ENCODE measurements at places on chromosomes 3 and 15. TPM values are rescaled to one million over a fixed set of nuclear protein-coding genes. Genes with fewer than 3 reads are reported as not detected.
A peak's percentile ranks its signal among the peaks of the same experiment; 100 is the strongest.

- DNase-seq, result no peak
Observed at GRCh38 chr15:60411774-60412425, 14.1 kb upstream of the ANXA2 start.

The CMSS1 gene
- polyA plus RNA-seq, result 22.7 TPM

The SLC7A14 gene
- 0.48 TPM for polyA plus RNA-seq

GRCh38 chr3:81743096-81744025 lies 18.1 kb downstream of the GBE1 start:
- peak; percentile 17 for DNase-seq

The GPR15 gene
- polyA plus RNA-seq, result not detected

The MTFMT gene
- polyA plus RNA-seq, result 8.2 TPM

DNA sequence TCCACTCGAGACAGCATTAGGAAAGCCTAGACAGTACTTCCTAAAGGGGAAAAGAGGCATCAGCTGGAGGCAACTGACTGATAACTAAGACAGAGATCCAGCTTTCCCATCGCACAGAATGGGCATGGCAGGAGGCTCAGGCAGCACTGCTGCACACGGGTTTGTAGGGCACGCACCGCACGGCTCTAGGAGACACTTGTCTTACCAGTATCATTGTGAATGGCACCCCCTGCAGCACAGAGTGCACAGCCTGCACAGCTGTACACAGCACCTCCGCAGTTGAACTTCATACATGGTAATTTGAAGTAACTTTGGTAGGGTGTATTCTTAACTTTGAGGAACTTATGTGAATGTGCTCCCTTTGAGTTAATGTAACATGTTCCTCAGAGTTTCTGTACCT lies 281.6 kb downstream of the PLCL2 start:
- no peak for DNase-seq

GRCh38 chr3:121895736-121896135 lies 1.5 kb downstream of the SLC15A2 start:
- no peak for DNase-seq

GRCh38 chr15:79475306-79475705 lies 43.2 kb downstream of the MINAR1 start:
- DNase-seq, result no peak

DNA sequence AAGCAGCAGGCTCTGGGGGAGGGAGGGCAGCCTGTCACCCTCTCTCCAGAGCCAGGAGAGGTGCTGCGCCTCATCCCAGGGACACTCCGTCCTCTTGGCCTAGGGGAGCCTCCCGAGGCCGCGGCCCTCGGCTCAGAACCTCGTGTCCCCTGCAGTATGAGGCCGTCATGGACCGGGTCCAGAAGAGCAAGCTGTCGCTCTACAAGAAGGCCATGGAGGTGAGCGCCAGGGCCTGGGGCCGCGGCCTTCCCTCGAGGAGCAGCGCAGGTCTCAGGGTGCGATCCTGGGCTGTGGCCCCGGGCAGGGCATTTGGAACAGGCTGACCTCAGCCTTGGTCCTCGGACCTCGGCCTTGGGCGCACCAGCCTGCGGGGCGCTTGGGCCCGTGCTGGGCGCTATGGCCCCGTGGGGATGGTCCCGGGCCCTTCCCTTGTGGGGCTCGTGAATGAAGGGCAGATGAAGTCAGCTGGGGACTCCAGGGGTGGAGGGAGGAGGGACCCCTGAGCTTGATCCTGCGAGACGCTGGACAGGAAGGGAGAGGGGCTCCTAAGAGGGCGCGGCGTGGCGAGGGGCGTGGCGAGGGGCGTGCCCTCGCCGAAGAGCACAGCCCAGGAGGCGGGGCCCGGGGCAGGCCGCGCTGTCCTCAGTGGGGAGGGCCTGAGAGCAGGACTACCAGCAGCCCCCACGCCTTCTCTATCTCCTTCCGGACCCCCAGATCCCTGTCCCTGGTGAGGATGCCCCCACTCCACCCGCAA lies 32.9 kb downstream of the PSTPIP1 start:
- no peak for DNase-seq

- no peak for DNase-seq
Observed at GRCh38 chr3:40055361-40055760, 246.0 kb downstream of the MYRIP start.

DNA sequence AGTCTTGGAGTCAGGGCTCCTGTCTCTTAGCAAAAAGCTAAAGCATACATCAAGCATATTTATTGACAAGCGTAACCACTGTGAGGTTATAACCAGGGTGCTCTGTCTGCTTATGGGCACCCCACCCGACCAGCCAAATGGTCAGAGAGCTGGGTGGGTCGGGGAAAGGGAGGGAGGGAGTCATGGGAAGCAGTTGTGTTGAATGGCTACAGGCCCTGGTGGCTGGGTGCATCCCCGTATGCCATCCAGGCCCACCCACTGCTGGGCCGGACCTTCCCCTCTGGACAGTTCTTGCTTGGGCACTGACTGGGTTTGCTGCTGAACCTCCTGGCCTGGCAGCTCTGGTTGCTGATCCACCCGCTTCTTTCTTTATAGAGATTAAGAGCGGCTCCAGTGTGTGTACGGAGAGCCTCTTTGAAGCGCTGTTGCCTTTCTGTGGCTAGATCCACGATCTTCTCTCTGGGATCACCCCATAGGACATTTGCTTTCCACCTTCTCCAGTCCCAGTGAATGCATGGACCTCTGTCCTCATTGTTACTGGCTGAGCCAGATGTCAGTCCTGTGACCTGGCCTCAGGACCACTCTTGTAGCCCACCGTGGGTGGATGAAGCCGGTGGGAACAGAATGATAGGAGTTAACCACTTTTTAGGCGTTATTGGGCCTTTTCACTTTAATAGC lies 59.6 kb downstream of the SMAD3 start:
- DNase-seq, result no peak

GRCh38 chr3:173750095-173750494 lies 352.6 kb downstream of the NLGN1 start:
- no peak for DNase-seq

DNA sequence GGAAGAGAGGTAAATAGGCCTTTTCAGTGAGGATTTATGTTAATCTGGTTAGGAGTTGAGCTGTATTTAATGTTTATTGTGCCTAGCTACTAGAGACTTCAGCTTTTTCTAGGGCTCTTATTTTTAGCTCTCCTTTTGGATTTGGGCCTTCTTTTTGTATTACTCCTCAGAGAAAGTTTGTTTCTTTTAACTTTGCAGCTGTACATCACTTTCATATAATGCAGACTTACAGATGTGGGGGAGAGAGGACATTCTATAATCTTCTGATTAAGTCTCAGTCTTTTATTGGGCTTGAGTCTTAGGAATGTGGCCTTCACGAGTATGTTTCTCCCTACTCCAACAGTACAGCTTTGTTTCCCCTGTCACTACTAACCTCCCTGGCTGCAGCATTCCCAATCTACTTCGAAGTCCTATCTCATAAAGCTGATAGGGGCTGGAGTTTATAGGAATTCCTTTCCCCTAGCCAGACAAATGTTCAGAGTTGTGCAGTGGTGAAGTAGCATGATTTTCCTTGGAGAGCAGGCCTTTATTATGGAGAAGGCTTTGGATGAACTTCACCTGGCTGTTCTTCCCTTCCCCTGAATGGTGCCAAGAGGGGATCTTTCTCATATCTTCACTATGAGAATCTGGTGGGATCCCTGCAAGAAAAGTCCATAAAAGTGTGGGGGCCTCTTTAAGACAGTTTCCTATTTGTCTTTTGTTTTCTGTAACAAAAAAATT lies 82.2 kb upstream of the CBLB start:
- peak; percentile 49 for DNase-seq

The TERC gene
- polyA plus RNA-seq, result 0.22 TPM

DNA sequence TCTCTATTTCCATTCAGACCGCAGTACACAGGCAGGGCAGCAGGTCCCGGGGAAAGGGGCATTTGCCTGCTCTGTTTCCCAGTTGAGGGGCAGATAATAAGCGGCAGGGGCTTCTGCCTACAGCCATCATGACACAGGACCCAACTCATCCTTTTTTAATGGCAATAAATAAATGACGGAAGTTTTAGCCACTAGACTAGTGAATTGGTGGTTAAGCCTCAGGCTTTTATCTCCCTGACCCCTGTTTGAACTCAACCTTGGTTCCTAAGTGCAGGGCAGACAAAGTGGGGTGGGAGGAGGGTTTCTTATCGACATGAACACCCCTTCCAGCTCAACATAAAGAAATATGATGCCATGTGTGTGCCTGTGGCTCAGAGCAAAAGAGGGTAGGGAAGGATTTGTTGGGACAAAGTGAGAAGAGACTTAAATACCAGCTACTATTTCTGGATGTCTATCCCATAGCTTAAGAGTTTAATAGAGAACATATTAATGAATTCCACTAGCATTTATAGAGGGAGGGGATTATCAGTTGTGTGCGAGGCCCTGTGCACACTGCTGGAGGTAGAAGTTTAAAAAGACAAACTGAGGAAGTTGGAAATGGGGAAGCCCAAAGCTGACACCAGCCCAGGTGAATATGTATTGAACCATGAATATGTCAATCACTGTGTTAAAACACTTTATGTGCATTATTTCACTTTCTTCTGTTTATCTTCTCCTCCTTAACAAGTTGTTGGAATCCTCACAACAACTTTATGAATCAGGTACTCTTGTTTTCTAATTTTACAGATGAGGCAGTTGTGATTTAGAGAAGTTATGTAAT lies 939.4 kb downstream of the MCTP2 start:
- DNase-seq, result no peak

DNA sequence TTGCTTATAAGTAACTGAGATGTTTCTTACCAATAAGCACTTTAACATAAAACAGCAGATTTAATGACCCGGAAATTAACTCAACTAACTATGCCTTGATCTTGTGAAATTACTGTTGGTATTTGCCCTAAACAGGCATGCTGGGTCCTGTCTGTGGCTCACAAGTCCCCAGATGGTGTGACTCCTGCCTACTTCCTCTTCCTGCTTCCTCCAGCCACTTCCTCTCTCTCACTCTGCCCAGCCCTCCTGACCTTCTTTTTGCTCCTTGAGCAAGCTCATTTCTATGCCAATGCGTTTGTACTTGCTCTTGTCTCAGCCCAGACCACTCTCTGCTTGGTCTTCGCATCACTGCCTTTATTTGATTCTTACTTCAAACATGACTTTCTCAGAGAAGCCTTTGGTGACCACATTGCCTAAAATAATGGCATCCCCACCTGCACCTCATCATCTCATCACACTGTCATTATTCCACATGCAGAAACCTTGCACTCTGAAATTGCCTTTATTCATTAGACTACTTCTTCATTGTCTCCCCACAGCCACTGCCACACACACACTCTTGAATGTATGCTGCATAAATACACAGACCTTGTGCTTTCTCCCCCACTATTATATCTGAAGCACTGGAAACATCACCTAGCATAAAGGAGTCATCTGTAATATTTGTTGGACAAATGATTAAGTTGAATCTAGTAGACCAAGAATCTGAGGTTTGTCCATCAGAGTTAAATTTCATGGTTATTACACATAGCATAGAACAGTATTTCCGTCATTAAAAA lies 256.3 kb upstream of the SEMA6D start:
- no peak for DNase-seq

GRCh38 chr3:150079029-150079739 lies 108.5 kb upstream of the PFN2 start:
- peak; percentile 60 for DNase-seq

The GOLGA8S gene
- 1.1 TPM for polyA plus RNA-seq

The NMB gene
- 1.4 TPM for polyA plus RNA-seq

GRCh38 chr3:43286841-43287499 lies 630 bp downstream of the SNRK start:
- peak; percentile 21 for DNase-seq

- DNase-seq, result no peak
Observed at GRCh38 chr3:57890874-57891273, 117.3 kb upstream of the FLNB start.

DNA sequence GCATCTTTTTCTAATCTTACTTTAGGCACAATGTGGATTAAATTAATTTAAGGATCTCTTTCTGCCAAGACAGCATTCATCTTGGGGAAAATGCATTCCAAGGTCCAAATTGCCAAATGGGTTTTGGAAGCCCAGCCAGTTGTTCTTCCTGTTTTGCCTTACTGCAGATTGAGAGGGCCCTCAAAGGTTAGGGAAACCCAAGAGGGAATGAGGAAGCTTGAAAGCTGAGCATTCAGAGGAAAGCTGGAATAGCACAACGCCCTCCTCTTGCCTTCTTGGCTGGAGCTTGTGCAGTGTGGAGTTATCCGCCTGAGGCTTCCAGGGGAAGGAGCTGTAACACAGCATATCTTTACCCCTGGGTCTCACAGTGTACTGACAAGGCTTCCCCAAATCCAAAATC lies 18.2 kb upstream of the SACM1L start:
- peak; percentile 73 for DNase-seq

DNA sequence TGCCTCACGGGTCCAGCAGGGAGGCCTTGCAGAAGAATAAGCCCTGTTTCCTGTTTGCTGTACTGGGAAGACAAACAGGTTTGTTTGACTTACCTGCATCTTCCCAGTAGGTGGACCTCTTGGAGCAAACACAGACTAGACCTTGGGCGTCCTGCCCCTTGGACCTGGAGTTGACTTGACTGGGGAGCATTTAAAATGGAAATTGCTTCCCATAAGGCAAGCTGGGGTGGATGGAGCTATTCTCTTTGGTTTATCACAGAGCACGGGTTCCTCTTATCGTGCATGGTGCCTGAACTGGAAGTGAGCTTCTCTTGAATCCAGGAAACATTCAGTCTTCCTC lies 151.4 kb downstream of the RPLP1 start:
- DNase-seq, result no peak

The AADAC gene
- polyA plus RNA-seq, result 2.4 TPM

The RNU5B-1 gene
- not detected for polyA plus RNA-seq

The KBTBD8 gene
- 3.4 TPM for polyA plus RNA-seq

DNA sequence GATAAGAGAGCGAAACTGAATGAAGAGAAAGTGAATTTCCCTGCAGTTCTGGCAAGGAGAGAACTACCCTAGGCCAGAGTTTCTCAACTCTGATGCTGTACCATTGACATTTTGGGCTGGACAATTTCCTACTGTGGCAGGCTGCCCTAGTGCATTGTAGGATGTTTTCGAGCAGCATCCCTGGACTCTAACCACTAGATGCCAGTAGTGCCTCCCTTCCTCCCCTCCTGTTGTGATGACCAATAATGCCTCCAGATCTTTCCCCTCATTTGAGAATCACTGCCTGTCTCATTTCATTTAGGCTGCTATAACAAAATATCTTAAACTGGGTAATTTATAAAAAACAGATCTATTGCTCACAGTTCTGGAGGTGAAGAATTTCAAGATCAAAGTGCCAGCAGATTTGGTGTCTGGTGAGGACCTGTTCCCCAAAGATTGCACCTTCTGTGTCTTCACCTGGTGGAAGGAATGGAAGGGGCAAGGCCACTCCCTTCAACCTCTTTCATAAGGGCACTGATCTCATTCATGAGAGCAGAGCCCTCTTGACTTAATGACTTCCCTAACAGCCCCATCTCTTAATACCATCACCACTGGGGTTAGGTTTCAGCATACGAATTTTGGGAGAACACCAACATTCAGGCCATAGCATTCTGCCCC lies 188.9 kb upstream of the MEIS2 start:
- DNase-seq, result no peak

The RASL12 gene
- polyA plus RNA-seq, result not detected

DNA sequence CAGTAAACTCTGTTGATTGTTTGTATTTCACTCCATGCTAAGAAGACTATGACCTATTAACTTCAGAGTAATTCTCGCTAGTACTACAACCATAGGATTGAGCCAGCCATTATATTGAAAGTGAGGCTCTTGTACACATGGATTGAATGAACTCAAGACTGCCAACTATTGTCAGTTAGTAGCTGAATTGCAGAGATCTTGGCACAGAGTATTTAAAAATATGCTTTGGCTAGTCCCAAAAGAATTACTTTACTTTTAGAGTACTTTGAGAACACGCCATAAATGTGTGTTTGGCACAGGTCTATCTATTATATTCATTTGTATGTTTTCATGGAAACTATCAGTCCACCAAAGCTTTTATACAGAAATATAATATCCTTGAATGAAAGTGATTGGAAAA lies 226.7 kb upstream of the DCBLD2 start:
- no peak for DNase-seq

Data from muscle of arm (tissue), 14 donors.